ENCODE measurements at places on chromosomes 13 and 19. TPM values are rescaled to one million over a fixed set of nuclear protein-coding genes. Genes with fewer than 3 reads are reported as not detected.

ZNF536 gene
- total RNA-seq: 39.0 TPM

DNA sequence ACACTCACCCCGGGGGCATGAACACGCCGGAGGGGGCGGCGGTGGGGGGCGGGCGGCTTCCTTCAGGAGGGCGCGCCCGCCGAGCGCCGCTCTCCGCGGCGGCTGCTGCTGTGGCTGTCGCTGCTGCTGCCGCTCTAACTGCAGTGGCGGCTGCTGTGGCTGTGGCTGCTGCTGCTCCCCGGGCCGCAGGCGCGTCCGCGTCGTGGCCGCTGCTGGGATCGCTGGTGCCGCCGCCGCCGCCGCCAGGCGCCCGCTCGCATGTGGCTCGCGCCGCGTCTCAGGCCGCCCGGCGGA is at the start of gene BBC3:
Gene BBC3 (minus strand): TSS at position 279 of the 294 bp plus-strand sequence. CDS start 2,768 bp downstream, outside the sequence.
- H3K27ac ChIP-seq: peak within 1 kb of the TSS; percentile 100
- H3K27me3 ChIP-seq: no peaks in the 10 kb centered on the region
- H3K4me1 ChIP-seq: peaks cover 36% of the 10 kb centered on the region
- H3K4me3 ChIP-seq: peak within 1 kb of the TSS; percentile 99
- DNase-seq: no peak

DNA sequence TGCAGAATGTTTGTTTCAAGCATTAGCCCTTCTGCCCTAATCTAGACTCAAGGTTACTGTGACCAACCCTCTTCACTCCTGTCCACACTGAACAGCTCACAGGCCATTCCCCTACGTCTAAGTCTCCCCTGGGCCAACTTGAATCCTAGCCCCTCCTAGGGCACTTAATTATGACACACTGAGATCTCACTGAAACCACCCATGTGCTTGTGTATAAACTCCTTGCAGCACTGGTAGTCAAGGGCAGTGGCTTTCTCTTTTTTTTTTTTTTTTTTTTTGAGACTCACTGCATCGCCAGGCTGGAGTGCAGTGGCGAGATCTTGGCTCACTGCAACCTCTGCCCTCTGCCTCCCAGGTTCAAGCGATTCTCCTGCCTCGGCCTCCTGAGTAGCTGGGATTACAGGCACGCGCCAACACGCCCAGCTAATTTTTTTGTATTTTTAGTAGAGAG is 1.9 kb upstream of the AKT2 start:
- H3K4me1 ChIP-seq: peaks cover 28% of the 10 kb centered on the region
- peak overlapping the region; percentile 99 for H3K27ac ChIP-seq
- no peak for DNase-seq
- no peaks in the 10 kb centered on the region for H3K27me3 ChIP-seq
- H3K36me3 ChIP-seq: no peaks in the 10 kb centered on the region
- H3K4me3 ChIP-seq: no peak overlapping the region

ENOX1 gene
- 3.0 TPM for total RNA-seq

APOC1 gene
- total RNA-seq: 71.7 TPM

- no peaks in the 10 kb centered on the region for H3K36me3 ChIP-seq
- DNase-seq: no peak
- H3K27ac ChIP-seq: no peak overlapping the region
- no peaks in the 10 kb centered on the region for H3K27me3 ChIP-seq
- H3K4me1 ChIP-seq: no peaks in the 10 kb centered on the region
Observed at GRCh38 chr13:112114391-112114790, 47.4 kb downstream of the SOX1 start.

DNA sequence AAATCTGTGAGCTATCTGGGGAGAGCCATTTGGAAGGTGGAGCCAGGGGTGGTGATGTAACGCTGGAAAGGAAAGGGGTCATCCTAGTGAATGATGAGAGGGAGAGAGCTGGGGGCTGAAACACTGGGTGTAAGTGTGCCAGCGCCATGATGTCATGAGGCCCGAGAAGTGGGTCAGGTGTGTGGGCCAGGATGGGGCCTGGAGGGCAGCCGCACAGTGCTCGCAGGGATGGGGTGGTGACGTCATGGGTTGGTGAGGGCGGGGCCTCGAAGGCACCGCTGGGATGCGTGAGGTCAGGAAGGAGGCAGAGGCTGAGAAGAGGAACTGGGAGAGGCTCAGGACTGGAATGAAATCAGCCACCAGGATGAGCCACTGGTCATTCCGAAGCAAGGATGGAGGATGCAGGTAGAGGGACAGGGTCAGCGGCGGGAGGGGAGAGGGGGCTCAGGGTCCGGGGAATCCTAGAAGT is 4.4 kb downstream of the CCDC61 start:
- H3K4me3 ChIP-seq: no peak overlapping the region
- DNase-seq: no peak
- H3K27me3 ChIP-seq: peaks cover 28% of the 10 kb centered on the region
- H3K27ac ChIP-seq: no peak overlapping the region
- peaks cover 20% of the 10 kb centered on the region for H3K4me1 ChIP-seq

DNA sequence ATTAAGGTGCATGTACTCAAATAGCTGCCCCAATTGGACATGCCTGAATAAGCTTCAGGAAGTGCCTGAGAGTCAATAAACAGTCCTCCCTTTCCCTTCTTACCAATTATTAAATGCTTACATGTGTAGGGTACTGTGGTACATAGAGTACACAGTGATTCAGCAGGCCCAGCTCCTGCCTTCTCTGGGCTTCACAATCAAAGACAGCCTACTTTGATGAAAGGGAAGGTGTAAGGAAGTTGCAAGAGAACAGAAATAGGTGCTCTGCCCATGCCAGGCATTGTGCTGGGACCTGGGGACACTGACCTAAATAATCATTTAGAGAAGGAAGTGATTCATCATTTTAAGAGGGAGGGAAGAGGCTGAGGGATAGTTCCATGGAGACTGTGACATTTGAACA is 17.2 kb downstream of the FRY start:
- no peaks in the 10 kb centered on the region for H3K36me3 ChIP-seq
- no peak for DNase-seq
- no peak overlapping the region for H3K4me3 ChIP-seq
- H3K27ac ChIP-seq: no peak overlapping the region
- H3K4me1 ChIP-seq: no peaks in the 10 kb centered on the region
- H3K27me3 ChIP-seq: no peaks in the 10 kb centered on the region

LRRC4B gene
- total RNA-seq: 1.0 TPM

DNA sequence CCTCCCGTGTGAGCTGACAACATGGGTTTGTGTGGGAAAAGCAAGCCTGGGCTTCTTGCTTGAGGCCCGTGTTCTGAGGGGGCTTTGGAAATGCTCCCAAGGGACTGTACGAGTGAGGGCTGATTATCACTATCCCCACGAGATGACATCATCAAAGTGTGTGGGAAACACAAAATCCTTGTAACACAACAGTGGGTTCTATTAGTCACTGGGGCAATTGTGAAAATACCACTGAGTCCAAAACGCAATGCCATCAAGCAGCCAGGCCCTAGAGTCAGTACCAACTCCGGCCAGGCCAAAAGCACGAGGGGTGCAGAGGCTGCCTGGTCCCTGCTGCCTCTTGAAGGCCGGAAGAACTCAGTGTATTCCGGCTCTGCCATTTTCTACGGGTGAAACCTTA is 29.6 kb downstream of the CAPS start:
- H3K4me3 ChIP-seq: no peak overlapping the region
- no peaks in the 10 kb centered on the region for H3K36me3 ChIP-seq

GRCh38 chr13:110616103-110617101 is 1.1 kb downstream of the NAXD start:
- H3K27ac ChIP-seq: peak overlapping the region; percentile 77
- no peaks in the 10 kb centered on the region for H3K27me3 ChIP-seq
- DNase-seq: no peak
- peak overlapping the region; percentile 71 for H3K4me3 ChIP-seq

ZNF134 gene
- 43.7 TPM for total RNA-seq

EBI3 gene
- 6.7 TPM for total RNA-seq

MEDAG gene
- total RNA-seq: 95.1 TPM

SIGLEC10 gene
- total RNA-seq: 2.5 TPM

- H3K36me3 ChIP-seq: no peaks in the 10 kb centered on the region
- DNase-seq: no peak
- peaks cover 5% of the 10 kb centered on the region for H3K4me1 ChIP-seq
- H3K27ac ChIP-seq: peak overlapping the region; percentile 92
- peak overlapping the region; percentile 90 for H3K4me3 ChIP-seq
Observed at GRCh38 chr13:24922387-24922744, 158.4 kb downstream of the RNF17 start.

DNA sequence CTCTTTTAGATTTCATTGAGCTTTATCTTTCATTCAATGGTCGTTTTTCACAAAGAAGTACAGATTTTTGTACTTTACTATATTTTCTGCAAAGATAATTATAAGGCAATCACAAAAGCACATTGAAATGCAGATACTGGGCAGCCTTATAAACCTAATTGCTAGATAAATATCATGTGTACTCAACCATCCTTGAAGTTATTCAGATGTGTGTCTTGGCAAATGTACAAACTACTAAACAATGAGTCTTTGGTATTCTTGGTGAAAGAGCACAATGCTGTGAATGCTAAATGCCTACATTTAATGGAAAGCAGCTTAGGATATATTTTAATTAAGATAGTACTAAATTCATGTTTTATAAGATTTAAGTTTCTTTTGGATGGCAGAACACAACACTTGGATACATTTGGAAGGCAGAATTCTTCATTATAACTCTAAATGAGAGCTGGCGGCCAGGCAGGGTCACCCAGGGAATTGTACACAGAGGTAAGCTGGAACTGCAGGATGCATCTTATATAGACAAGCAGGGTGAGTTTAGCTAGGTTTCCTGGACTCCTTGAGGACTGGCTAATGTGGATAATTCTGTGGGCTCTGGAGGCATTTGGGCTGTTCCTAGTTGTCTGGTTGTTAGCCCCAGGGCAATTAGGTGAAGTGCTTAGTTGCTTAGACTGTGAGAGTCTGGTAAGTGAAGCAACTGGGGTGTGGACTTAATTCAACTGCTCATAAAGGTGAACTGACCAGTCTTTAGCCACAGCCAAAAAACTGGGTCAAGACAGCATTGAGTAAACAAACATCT is 286.6 kb downstream of the PCDH20 start:
- H3K27me3 ChIP-seq: no peaks in the 10 kb centered on the region
- no peak overlapping the region for H3K4me3 ChIP-seq
- no peak for DNase-seq

DNA sequence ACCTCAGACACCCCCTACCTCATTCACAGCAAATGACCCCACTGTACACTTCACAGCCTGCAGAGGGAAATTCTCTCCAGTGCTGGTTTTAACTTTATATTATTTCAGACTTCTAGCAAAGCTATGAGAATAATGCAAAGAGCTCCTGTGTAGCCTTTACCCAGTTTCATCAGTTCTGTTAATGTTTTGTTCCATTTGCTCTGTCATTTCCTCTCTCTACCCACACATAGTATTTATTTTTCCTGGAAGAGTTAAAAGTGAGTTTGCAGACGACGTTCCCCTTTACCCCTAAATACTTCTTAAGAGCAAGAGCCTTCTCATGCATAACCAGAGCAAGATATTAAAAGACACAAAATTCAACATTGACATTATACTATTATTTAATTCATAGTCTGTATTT is 49.9 kb upstream of the ADGRE1 start:
- H3K27ac ChIP-seq: no peak overlapping the region
- H3K4me1 ChIP-seq: no peaks in the 10 kb centered on the region
- no peak overlapping the region for H3K4me3 ChIP-seq
- H3K27me3 ChIP-seq: no peaks in the 10 kb centered on the region

DNA sequence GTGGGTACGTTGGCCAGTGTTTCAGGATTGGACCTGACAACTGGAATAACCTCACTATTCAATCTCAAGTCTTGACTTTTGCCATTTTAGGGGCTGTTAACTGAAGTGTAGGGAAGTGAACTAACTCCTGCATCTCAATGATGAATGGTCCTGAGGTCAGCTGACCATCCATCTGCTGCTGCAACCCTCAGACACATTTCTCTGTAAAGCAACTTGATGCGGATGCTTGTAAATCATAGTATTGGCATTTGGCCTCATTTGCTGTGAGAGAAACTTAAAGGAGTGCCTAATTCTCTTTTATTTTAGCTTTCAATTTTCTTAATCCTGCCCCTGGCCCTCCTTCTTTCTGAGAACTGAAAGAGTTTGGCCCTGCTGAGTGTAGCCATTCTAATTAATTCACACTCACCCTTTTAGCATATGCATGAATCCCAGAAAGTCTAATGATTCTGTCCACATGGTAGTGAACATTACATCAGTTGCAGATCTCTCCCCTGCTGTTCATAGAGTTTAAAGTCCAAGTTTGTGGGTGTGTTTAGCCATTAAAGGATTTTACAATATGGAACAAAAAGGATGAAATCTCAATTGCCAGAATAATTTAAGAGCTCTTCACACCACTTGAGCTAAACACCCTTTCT is 1531.4 kb upstream of the SLC10A2 start:
- H3K36me3 ChIP-seq: no peaks in the 10 kb centered on the region
- H3K27me3 ChIP-seq: no peaks in the 10 kb centered on the region
- H3K4me3 ChIP-seq: no peak overlapping the region

DNA sequence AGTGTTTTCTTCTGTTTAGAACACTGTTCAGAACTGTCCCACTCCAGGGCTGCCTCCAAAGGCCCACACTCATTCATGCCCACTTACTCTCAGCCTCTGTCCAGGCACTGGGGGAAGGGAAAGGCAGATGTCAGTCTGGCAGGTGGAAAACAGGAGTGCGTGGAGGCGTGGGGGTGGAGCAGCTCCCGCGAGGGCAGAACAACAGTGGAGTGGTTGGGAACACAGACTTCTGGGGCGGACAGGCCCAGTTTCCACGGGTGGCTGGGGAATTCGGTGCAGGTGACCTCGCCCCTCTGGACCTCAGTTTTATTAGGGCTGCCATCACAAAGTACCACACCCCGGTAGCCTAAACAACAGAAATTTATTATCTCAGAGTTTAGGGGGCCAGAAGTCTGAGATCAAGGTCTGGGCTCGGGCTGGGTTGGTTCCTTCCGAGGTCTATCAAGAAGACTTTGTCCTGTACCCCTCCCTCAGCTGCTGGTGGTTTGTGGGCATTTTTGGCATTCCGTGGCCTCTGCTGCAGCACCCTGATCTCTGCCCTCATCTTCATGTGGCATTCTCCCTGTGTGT is 59.7 kb downstream of the SIPA1L3 start:
- H3K4me3 ChIP-seq: no peak overlapping the region
- no peaks in the 10 kb centered on the region for H3K27me3 ChIP-seq
- H3K36me3 ChIP-seq: peaks cover 9% of the 10 kb centered on the region
- H3K4me1 ChIP-seq: no peaks in the 10 kb centered on the region

DNA sequence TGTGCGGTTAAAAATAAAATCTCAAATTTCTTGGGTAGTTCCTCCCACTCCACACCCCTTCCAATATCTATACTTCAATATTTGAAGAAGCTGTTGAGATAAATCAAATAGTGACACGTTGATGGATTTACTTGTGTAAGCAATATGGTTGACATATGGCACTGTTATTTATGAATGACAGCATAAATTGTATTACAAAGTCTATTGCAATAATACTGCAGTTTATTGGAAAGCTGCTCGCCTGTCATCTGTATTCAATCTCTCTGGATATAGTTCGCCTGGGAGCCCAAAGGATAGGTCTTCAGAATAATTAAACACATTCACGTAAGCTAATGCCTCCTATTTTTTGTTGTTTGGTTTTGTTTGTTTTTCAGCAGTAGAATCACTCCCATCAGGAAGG is 5.0 kb upstream of the ZIC5 start:
- H3K36me3 ChIP-seq: no peaks in the 10 kb centered on the region
- no peak for DNase-seq
- H3K27me3 ChIP-seq: peaks cover 95% of the 10 kb centered on the region

HOMER3 gene
- 90.0 TPM for total RNA-seq

- no peaks in the 10 kb centered on the region for H3K36me3 ChIP-seq
- H3K4me3 ChIP-seq: peak overlapping the region; percentile 89
- DNase-seq: peak; percentile 14
- peaks cover 17% of the 10 kb centered on the region for H3K4me1 ChIP-seq
- peak overlapping the region; percentile 91 for H3K27ac ChIP-seq
Observed at GRCh38 chr13:94548821-94549231, 47.1 kb downstream of the TGDS start.

ZFR2 gene
- total RNA-seq: not detected

- no peak for DNase-seq
- no peaks in the 10 kb centered on the region for H3K36me3 ChIP-seq
- H3K27me3 ChIP-seq: no peaks in the 10 kb centered on the region
- H3K27ac ChIP-seq: no peak overlapping the region
- no peak overlapping the region for H3K4me3 ChIP-seq
- no peaks in the 10 kb centered on the region for H3K4me1 ChIP-seq
Observed at GRCh38 chr19:48081106-48081505, 29.5 kb downstream of the PLA2G4C start.
